ENCODE measurements at places on chromosomes 16 and 17.

- DNase-seq, result no peak
These were observed 81.6 kb upstream of the ZNF750 start for GRCh38 chr17:82921426-82921825.

GRCh38 chr17:7971651-7972050, 30.8 kb upstream of the GUCY2D start:
- no peak for DNase-seq

- DNase-seq, result no peak
These were observed 969.1 kb upstream of the CDH8 start for GRCh38 chr16:63005356-63005755.

GRCh38 chr16:72637306-72637705, 410.6 kb downstream of the ZFHX3 start:
- no peak for DNase-seq

DNA sequence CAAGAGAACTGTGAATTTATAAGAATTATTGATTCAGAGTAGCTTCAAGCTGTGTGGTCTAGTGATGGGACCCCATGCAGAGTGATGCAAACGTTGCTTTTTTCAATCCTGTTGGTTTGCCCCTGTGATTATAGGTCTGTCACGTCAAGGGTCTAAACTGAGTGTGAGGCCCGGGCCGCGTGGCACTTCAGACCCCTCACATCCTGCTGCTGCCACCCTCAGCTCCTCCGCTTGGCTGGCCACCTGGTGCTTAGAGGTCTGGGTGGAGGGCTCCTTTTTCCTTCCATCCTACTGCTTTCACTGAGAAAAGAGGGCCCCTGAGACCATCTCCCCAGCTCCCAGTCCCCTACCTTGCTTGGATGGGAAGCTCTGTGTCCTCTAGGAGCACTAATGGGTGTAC, 12.0 kb downstream of the MYL4 start:
- no peak for DNase-seq

DNA sequence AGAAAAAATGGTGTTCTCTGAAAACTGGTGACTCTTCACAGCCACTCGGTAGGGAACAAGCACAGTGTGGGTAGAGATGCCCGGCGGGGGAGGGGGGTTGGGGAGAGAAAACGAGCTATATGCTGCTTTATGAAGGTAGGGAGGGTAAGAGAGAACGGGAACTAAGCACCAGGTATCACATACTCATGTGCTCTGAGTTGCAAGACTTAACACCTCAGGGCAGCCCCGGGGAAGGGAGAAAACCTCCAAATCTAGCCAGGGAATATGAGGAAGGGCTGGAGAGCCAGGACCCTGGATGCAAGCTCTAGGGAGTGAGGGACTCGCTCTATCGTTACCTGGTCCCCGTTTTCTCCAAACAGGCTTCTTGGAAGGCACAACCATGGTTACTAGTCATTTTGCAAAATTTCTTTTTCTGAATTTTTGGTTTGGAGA, 35.3 kb downstream of the HIC1 start:
- DNase-seq, result no peak

DNA sequence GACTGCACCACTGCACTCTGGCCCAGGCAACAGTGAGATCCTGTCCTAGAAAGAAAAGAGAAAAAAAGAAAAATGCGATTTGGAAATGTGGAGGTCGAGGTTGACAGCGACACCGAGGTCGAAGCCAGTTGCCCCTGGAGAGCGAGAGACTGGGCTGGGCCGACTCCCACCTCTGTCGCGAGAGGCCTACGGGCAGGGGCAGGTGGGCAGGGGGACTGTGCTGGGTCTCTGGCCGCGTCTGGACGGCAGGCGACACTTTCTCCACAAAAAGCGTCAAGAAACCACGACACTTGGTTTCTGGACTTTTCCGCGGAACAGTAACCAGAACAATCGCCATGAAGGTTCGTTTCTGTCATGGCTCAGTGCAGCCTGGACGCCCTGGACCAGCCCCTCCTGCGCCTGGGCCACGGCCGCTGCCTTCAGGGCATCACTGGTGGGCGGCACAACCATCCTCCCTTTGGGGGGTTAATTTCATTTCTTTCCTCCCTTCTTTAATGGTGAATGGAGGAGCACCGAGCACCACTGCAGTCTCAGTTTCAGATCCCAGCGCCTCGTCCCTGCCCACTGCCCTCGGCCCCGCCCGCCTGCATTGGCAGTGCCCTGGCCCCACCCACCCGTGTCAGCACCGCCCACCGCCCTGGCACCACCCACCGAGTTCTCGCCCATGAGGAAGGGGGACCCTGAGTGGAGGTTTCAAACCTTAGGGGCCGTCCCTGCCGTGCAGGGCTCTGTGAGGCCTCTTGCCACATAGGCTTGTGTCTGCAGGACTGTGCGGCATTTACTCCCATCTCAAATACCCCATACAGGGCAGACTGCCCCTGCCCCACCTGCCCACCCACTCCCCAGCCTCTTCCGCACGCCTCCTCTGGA, 18.5 kb upstream of the CDH15 start:
- DNase-seq, result no peak

GRCh38 chr17:34443619-34444469, 80.8 kb upstream of the CCL1 start:
- no peak for DNase-seq

- DNase-seq, result peak; percentile 64
These were observed 10.6 kb upstream of the AURKB start for GRCh38 chr17:8220783-8221662.

All from NCI-H1048 (cell line).